Activated CD4-positive, alpha-beta T cell treated with anti-CD3 and anti-CD28 coated beads for 24 hours (primary cell): ENCODE measurements at places on chromosomes 11 and 22.
A peak's percentile ranks its signal among the peaks of the same experiment; 100 is the strongest.

DNA sequence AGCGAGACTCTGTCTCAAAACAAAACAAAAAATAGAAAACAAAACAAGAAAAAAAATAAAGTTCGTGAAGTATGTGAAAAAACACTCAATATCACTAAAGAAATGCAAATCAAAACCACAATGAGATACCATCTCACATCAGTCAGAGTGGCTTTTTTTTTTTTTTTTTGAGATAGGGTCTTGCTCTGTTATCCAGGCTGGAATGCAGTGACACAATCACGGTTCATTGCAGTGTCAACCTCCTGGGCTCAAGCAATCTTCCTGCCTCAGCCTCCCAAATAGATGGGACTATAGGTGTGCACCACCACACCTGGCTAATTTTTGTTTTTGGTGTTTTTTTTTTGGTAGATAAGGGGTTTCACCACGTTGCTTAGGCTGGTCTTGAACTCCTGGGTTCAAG lies 37.5 kb downstream of the ATG16L2 start:
- no peak for DNase-seq

DNA sequence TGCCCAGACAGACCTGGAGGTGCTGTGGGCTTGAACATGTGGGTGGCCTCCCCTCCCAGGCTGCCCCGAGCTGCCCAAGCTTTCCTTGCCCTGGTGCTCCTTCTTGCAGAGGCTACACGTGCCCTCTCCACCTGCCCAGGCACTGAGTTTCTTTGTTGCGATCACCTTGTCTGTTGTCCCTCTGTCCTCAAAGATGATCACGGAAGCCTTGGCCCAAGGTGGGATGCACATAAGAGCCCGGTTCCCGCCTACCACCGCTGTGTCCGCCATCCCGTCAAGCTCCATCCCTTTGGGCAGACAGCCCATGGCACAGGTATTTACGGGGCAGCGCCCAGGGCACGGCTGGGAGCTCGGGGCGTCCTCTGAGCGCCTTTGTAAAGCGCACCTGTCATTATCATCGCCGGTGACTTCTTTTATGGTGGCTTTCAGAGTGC lies 67.5 kb downstream of the MED15 start:
- no peak for DNase-seq

DNA sequence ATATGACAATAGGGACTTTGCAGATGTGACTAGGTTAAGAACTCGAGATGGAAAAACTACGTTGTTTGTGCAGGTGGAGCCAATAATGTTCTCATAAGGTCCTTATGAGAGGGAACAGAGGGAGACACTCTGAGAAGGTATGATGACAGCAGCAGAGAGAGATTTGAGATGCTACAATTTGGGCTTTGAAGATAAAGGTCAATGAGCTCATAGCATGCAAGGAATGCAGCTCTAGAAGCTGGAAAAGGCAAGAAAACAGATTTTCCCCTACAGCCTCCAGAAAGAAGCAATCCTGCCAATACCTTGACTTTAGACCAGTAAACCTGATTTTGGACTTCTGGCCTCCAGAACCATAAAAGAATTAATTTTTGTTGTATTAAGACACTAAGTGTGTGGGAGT lies 21.1 kb downstream of the FAM76B start:
- no peak for DNase-seq

- DNase-seq, result no peak
Measured at GRCh38 chr11:27241311-27242122, 121.5 kb downstream of the CCDC34 start.

- DNase-seq, result no peak
Measured at GRCh38 chr11:4076774-4077173, 17.8 kb upstream of the RRM1 start.

GRCh38 chr11:92811341-92811740 lies 158.1 kb upstream of the MTNR1B start:
- no peak for DNase-seq

DNA sequence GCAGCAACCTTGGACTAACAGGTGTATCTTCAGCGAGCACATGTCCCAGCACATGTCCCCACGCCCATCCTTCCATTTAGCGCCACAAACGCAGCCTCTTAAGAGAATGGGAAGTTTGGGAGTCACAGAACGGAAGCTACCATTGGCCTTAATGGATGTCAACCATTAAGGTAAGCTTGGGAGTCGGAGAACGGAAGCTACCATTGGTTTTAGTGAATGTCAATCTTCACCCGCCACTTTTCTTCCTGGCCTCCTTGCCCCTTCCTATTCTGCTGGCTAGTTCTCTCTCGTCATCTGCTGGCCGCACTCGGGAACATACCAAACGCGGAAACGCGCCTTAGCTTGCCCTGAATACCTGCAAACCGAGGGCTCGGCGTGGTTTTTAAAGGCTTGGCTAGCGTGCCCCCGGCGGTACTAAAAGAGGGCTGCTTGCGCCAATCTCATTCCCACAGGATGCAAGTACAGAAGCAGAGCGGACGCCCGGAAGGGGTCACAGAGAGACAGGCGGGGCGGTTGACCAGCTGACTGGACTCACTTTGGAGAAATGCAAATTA lies 24.3 kb downstream of the GLYATL1 start:
- no peak for DNase-seq

- DNase-seq, result no peak
Measured at GRCh38 chr11:10941871-10942270, 84.0 kb upstream of the ZBED5 start.

GRCh38 chr22:38262051-38262795 lies 10.6 kb downstream of the TMEM184B start:
- no peak for DNase-seq

- DNase-seq, result no peak
Measured at GRCh38 chr11:64244107-64244506, 2.6 kb downstream of the PPP1R14B start.

DNA sequence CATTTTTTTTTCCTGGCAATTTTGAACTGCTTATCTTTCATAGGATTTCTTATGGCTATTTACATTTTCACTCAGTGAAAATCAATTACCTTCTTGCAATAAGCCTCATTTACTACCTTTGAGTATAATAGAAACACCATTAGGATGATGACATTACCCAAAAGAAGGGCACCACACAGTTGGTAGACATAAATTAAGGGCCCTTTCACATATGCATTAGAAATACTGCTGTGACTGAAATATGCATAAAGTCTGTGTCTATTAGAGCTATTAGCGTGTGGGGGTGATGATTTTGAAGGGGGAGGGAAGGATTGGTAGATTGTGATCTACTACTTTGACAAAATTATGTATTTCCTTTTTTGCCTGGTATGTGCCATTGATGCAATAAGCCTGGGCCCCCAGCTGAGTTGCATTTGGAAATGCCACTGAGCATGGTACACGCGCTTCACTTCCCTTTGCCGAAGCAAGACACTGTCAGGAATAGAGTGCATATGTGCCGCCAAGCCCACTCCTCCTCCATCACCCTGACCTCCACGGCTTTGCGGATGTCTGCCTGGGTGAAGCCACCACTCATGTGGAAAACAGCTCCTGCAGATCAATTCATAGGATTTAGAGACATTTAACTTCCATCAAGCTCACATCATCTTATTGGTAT lies 339.3 kb downstream of the DCDC1 start:
- no peak for DNase-seq

GRCh38 chr11:83285151-83285770 lies 906 bp downstream of the CCDC90B start:
- DNase-seq, result no peak

GRCh38 chr22:44538051-44538450 lies 40.0 kb upstream of the RTL6 start:
- DNase-seq, result no peak

DNA sequence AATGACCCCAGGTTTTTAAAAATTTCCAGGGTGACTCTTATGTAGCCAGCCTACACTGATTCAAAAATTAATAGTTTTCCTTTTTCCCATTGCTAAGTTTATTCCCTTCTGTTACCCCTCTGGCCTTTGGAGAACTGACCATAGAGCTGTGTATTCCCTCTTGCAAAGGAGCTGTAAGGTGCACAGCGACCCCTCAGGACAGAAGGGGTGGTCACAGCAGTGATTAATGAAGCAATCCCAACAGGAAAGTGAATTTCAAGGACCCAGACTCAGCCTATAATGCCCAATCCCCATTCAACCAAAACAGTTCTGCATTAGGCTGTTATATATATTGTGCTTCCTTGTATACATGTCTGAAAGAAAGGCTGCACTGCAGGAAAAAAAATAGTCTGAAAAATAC lies 147.1 kb downstream of the WT1 start:
- DNase-seq, result no peak

- no peak for DNase-seq
Measured at GRCh38 chr11:24131698-24132097, 365.2 kb upstream of the LUZP2 start.

- DNase-seq, result no peak
Measured at GRCh38 chr11:36588099-36588498, 6.2 kb upstream of the IFTAP start.

GRCh38 chr11:83140691-83141455 lies 16.1 kb upstream of the PCF11 start:
- DNase-seq, result no peak

- peak; percentile 25 for DNase-seq
Measured at GRCh38 chr11:9264316-9265210, 587 bp downstream of the DENND5A start.

- no peak for DNase-seq
Measured at GRCh38 chr22:40434106-40434505, 63.7 kb downstream of the SGSM3 start.

GRCh38 chr11:100625041-100625440 lies 62.0 kb upstream of the ARHGAP42 start:
- no peak for DNase-seq

- DNase-seq, result no peak
Measured at GRCh38 chr22:46377525-46378425, 42.3 kb downstream of the TRMU start.

DNA sequence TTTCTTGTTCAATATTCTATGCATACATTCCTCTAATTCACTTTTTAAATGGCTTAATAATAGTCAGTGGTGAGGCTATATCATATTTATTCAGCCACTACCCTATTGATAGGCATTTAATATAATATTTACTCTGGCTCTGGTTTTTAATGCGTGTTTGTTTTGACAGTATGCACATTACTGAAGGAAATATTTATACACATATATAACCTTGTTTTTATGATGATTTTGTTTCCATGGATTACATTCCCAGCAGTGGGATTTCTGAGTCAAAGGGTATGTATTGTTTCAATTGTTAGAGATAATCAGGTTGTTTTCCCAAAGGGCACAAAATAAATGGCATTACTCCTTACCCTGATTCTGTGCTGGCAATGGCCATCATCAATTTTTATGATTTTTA lies 105.8 kb downstream of the UVRAG start:
- no peak for DNase-seq

GRCh38 chr11:12430954-12431595 lies 53.7 kb downstream of the PARVA start:
- no peak for DNase-seq

- no peak for DNase-seq
Measured at GRCh38 chr11:113623114-113623513, 83.0 kb downstream of the TMPRSS5 start.

- DNase-seq, result no peak
Measured at GRCh38 chr11:124569697-124570096, at the start of gene OR8A1. Gene OR8A1 (plus strand): TSS chr11:124569997. CDS start chr11:124570120, 123 bp downstream.

DNA sequence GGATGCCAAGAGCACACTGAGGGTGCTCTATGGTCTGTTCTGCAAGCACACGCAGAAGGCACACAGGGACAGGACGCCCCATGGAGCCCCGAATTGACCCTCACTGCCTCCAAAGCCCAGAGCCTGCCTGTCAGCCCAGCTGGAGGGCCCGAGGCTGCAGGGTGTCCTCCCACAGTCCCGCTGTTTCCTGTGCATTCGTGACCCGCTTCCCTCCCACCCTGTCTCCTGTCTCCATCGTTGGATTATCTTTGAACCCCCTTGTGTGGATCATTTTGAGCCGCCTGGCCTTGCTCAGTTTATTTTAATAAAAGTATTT lies 25.6 kb downstream of the PARVG start:
- DNase-seq, result no peak

DNA sequence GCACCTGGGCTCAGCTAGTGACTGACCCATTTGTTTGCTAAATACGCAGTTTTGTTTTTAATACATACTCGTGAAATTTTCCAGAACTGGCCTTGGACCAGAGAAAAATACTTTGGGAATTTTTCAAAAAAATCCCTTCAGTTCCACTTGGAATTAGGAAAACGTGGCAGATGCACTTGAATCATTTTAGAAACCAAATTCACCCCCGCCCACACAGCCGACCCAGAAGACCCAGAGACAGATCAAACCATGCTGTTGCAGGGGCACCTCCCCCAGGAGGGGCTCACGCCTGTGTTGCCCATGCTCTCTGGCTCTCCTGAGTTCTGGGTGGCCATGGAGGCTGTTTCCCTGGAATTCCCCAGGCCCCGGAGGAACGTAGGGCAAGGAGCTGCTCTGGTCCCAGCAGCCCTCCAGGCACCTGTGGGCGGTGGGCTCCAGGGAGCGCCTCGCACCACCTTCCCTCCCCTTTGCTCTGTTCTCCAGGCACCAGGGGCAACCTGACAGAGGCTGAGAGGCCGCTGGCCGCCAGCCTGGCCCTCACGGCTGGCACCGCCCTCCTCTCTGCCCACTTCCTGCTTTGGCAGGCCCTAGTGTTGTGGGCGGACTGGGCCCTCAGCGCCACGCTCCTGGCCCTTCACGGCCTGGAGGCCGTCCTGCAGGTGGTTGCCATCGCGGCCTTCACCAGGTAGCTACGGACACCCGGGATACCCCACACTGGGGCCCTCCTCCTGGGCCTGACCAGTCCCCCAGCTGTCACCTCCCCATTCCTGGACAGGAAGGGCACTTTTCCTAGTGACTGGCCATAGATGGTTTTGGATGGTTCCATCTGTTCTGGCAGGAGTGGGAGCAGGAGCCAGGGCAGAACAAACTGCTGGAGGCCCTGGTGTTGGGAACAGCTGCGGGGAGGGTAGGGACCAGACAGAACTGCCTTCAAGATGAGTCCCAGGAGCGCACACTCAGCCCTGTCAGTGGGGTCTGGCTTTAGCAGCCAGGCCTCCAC lies 3.3 kb upstream of the EPS8L2 start:
- DNase-seq, result no peak

GRCh38 chr22:37455896-37456295 lies 28.6 kb upstream of the ELFN2 start:
- DNase-seq, result no peak

- DNase-seq, result no peak
Measured at GRCh38 chr11:8011371-8011770, 24.2 kb downstream of the EIF3F start.

DNA sequence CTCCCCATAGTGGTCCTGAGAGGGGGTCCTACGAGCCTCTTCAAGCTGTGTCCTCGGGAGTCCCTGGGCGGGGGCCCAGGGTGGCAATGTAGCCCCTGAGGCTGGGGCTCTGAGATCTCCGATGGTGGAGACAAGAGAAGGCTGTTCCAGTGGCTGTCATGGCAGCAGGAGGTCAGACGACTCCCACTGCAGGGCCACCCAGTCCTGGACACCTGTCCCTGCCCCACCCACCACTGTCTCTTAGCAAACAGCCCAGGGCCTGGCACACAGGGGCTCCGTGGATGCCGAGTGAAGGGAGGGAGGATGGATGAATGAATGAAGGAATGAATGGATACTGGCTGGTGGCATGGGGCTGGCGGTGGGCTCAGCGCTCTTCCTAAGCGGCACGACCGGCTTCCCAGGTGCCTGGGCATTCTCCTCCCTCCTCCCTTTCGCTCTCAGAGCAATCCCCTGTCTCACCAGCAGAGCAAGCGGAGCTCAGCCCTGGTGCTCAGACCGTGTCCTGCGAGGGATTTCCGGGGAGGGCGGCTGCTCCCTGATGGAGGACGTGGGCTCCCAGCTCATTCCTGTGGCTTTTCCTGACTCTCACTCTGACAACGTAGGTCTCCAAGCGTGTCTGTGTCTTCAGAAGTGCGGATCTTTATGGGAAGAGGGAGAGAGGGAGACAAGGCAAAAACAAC lies 1272.6 kb downstream of the BRD1 start:
- no peak for DNase-seq

GRCh38 chr11:1297576-1298473 lies 11.6 kb downstream of the TOLLIP start:
- no peak for DNase-seq
